Stimulated activated CD8-positive, alpha-beta memory T cell treated with anti-CD3 and anti-CD28 coated beads, Interleukin-2, amount 100 ng/mL, for 1 hour (primary cell): ENCODE measurements at places on chromosomes 1 and 21.

DNA sequence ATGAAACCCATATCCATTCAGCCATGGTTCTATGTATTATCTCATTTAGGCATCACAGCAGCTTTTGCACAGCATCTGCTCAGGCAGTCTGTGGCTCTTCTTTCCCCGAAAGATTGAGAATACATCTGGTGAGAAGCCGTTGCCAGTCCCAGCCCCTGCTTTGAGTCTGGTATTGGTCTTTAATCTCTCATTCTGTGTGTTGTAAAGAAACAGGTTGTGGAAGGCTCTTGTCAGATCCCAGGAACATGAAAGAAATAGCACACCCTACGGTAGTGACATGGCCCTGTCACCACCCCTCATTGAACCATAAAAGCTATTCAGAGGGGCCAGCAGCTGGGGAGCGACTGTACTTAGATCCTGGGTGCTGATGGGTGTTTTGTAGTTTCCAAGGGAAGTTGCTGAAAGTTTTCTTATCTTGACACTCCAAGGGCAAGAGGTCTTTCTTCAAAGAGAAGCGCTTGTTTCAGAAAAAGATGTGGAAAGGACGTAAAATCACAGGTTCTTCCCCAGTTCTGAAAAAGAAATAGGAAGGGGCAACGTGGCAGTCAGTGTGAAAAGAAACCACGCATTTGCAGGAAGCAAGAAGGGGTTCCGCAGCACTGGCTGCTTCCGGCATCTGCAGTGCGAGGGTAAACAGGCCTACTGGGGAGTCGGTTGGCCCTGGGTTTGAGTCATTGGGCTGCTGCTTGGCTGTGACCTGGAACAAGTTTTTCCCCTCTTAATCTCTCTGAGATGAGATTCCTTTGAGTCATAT is 145.0 kb downstream of the DHRS3 start:
- DNase-seq = peak; percentile 38

DNA sequence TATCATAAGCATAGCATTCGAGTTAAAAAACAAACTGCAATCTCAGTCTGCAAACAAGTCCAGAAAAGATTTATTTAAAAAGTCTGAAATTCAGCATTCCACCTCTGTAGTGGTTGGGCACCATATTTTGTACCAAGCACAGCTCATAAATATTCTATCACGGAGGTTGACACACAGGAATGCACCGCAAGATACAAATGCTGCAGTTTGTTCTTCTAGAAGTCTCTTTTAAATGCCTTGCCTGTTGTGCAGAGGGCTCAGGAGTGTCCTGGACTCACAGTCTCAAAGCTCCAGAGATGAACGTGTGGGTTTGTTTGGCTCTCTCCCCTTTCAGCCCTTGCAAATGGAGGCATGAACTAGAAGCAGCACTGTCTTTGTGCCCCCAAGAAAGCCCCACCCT is 212.4 kb upstream of the USP24 start:
- DNase-seq = no peak

DNA sequence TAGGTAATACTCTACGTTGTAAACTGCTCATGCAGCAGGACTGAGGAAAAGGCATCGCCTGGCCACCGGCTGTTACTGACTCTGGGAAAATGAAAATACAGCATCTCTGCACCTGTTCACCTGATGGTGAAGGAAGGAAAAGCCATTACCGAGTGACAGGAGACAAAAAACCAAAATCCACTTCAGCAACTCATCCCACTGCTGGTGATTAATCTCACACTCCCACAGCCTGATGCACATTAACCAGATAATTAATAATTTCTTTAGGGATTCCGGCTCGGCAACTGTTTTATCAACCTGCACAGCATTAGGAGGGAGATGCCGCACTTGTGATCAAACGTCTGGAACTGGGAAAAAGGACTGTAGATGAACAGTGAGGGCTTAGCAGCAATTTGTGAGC is 183.9 kb upstream of the ESRRG start:
- no peak for DNase-seq

- no peak for DNase-seq
Measured at GRCh38 chr1:197224160-197224559, 43.9 kb upstream of the CRB1 start.

GRCh38 chr1:47449822-47450552 is 12.1 kb downstream of the FOXD2 start:
- DNase-seq = no peak
